C1 segment of cervical spinal cord (tissue), 14 donors: ENCODE measurements at places on chromosomes 11 and 22.

DNA sequence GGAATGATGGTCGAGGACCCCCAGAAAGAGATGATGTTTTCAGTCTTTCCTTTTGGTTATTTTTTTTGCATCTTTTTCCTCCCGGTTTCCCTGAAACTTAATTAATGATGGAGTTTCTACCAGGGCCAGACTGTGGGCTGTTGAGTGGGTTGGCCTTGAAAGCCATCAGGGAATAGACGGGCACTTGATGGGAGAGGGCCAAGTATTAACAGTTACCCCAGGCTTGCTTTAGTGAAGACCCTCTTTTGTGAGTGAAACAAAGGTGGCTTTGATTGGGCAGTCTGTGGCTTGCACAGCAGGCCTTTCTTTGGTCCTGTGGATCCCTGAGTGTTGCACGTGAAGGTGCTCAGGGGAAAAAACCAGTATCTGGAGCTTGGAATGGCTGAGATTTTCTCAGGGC lies 56.9 kb downstream of the AMOTL1 start:
- no peak for DNase-seq

- no peak for DNase-seq
Observed at GRCh38 chr11:40293655-40294348, 1165.7 kb downstream of the LRRC4C start.

DNA sequence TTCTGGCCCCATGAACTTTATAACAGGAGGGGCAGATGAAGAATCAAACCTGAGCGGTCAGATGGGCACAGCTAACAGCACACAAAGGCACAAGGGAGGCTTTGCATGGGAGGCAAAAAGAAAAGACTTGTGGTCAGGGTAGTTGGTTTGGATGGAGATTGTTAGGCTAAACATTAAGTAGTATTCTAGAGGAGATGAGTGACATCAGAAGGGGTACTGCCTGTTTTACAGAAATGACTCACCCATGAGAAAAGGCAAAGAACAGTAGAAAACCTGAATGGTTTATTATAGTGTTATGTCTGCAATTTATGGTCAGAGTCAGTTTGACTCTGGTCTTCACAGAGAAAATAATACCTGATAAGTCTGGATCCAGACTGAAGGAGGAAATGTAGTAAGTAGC lies 129.8 kb upstream of the KIRREL3 start:
- no peak for DNase-seq

DNA sequence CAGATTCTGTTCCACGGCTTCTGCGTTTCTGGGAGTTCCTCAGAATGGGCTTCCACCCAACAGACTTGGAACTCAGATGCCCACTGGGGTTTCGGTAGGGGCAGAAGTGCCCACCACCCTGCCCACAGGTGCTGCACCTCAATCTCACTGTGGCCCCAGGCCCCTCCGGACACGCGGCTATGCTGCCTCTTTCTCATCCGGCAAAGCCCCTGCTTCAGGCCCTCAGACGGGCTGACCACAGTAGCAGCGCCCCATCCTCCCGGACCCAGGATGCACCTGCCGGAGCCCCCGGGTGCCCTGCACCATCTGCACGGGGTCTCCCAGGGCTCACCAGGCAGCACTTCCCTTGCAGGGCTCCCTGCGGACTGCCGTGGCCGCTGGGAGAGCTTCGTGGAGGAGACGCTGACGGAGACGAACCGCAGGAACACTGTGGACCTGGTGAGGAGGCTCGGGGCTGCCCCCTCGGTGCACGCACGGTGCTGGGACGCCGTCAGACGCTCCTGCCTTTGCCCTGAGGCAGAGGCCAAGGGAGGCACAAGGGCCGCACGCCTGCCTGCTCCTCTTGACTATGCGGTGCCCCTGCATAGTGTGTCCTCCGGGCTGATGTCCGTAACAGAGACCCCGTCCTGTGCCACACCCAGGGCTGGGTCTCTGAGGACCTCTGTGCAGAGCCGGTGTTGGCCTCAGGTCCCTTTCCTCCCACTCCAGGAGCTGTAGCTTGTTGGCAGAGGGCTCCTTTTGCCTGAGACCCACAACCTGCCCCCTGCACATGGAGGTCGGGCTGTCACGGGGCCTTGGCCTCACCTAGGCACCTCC lies 38.6 kb downstream of the SBF1 start:
- no peak for DNase-seq

DNA sequence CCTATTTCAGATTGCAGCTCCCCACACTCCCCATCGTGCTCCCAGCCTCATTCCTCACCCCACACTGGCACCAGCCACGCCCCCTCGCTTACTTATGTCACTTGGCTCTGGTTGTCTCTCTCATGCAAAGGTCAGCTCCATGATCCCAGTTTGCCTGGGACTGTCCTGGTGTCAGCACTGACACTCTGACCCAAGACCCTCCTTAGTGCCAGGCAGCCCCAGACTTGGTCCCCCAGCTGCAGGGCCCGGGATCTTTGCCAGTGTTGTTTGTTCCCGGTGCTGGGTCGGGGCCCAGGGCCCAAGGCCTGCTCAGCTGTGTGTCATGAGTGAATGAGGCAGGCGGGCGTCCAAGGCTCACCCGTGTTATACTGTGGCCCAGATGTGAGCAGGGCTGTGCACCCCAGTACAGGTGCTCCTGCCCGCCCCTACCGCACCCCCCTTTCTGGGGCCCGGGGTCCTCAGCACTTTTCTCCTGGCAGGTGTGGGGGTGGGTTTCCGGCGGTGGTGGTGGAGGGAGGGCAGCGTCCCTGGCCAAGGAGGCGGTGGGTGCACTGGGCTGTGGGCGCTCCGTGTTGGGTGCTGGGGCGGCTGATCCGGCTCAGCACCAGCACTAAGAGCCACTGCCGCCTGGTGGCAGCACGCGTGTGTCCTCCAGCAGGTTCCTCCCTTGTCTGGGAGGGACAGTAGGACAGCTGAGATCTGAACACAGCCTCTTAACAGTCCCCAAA lies 19.5 kb downstream of the IL17REL start:
- DNase-seq, result no peak

- no peak for DNase-seq
Observed at GRCh38 chr11:69604055-69604454, 36.9 kb upstream of the CCND1 start.

GRCh38 chr22:44403602-44404329 lies 91.0 kb upstream of the SHISAL1 start:
- no peak for DNase-seq

DNA sequence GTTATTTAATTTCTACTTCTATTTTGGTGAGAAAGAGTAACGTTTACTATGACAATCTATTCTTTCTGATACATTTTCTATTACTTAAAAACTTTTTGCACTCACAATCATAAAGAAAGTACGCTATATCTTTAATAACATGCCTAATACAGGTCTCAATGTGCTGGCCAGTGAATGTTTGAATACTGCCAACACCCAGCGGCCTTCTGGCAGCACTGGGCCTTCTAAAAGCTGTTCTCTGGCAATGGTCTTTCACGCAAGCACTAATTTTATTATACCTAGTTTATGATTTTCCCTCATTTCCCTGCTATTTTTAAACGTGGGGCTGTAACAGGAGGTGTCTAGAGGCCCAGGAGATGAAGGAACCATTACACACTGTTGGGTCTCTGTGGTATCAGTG lies 349.8 kb upstream of the PITPNB start:
- no peak for DNase-seq

DNA sequence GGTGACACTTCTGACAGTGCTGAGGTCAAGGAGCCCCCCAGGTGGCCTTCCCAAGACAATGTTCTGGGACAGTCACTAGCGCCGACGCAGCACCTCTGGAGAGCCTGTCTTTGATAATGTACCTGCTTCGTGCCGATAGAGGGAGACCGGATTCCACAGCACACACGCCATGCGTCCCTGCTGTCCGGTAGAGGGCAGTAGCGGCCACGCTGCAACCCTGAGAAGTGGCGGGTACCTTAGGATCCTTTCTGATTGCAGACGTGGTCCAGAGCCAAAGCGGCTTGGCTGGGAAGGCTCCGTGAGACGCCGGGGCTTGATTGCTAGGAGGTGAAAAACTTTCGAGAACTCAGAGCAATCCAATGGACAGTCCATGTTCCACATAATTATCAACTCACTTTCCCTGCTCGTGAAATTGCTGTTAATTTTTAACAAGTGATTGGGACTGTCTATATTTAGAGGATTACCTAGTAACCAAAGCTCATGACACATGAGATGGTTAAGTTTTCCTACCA lies 11.4 kb upstream of the BARX2 start:
- DNase-seq, result no peak

DNA sequence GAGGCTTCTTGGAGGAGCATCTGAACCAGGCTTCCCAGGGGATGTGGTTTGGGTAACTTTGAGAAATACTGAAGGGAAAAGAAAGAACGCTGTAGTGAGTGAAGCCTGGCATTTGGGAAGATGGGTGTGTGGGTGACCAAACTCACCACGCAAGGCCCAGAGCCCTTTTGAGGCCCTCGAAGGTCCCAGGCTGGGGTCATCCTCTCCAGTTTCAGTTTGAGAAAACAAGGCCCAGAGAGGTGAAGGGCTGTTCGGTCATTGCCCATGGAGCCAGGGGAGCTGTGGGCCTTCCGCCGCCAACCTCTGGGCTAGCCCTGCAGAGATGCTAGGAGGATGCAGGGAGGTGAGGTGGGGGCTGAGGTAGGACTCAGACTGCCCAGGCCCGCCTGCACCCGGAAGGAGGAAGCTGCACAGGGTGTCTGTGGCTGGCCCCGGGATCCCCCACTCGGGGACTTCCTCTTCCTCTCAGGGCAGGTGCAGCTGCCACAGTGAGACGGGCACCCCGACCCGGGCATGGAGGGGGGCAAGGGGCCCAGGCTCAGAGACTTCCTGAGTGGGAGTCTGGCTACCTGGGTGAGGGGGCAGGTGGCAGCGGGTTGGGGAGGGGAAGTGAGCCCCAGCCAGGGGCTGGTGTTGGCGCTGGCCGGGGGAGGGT lies at the start of gene CCDC88B:
TSS of gene CCDC88B (plus strand) at position 451 of the 655 bp plus-strand sequence. CDS start at position 514, 63 bp downstream.
- DNase-seq, result no peak

DNA sequence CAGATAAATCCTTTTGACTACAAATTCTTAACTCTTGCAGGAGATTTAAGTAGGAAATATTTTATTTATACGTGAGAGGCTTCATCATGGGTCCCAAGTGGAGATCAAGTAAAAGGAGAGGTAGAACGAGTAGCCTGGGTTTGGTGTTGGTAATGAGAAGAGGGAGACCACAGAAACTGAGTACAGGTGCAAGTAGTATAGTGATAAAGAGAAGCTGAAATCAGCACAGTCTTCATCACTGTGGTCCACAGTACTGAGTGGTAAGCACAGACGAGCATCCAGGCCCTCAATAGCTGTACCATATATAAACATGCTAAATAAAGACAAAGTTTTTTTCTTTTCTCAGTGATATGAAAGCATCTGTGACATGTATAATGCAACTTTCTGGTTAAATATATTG lies 5.8 kb upstream of the OR52E5 start:
- no peak for DNase-seq

DNA sequence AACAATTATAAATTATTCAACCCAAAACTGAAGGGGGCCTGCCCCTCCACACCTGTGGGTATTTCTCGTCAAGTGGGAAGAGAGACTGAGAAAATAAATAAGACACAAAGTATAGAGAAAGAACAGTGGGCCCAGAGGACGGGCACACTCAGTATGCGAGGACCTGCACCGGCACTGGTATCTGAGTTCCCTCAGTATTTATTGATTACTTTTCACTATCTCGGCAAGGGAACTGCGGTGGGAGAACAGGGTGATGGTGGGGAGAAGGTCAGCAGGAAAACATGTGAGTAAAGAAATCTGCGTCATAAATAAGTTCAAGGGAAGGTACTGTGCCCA lies 3.2 kb downstream of the C11orf54 start:
- DNase-seq, result peak; percentile 36

DNA sequence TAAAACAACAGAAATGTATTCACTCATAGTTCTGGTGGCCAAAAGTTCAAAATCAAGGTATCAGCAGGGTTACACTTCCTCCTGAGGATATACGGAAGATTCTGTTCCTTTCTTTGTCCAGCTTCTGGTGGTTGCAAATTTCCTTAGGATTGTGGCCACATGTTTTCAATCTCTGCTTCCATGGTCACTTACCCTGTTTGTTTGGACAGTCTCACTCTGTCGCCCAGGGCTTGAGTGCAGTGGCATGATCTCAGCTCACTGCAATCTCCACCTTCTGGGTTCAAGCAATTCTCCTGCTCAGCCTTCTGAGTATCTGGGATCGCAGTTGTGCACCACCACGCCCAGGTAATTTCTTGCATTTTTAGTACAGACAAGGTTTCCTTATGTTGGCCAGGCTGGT lies 534.3 kb downstream of the KCNA4 start:
- DNase-seq, result no peak

- no peak for DNase-seq
Observed at GRCh38 chr11:76114238-76114637, 92.1 kb downstream of the WNT11 start.

DNA sequence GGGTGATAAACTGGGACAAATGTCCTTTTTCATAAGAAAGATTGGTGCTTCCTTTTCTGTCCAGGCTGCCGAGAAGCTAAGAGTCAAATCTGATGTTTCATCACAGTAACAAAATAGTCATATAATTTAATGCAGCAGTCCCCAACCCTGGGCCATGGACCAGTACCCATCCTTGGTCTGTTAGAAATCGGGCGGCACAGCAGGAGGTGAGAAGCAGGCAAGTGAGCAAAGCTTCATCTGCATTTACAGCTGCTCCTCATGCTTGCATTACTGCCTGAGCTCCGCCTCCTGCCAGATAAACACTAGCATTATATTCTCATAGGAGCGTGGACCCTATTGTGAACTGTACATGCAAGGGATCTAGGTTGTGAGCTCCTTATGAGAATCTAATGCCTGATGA lies 26.2 kb downstream of the PRR14L start:
- no peak for DNase-seq
